Aorta (tissue), 5 donors: ENCODE measurements at places on chromosomes 2 and 18. TPM values are rescaled to one million over a fixed set of nuclear protein-coding genes. Genes with fewer than 3 reads are reported as not detected.

GRCh38 chr2:197256547-197257170 lies 53.9 kb downstream of the ANKRD44 start:
- no peak for DNase-seq

GRCh38 chr18:59431131-59431530 lies 72.1 kb upstream of the LMAN1 start:
- DNase-seq: no peak

GRCh38 chr2:159232456-159233170 lies 53.9 kb downstream of the WDSUB1 start:
- DNase-seq: no peak

DNA sequence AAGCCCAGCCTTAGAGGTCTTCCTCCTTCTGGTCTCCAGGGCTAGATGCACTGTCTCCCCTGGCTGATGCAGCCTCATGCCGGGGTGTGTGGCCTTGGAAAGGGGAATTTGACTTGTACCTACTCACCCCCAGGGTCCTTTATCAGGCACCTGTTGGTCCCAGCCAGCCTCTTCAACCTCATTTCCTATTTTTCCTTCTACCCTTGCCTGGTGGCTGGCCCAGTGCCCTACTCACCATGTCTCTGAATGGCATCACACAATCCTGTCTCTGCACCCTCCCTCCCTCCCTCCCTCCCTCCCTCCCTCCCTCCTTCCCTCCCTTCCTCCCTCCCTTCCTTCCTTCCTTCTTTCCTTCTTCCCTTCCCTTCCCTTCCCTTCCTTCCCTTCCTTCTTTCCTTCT lies 17.1 kb upstream of the ST3GAL5 start:
- DNase-seq: no peak

The AMER3 gene
- not detected for total RNA-seq

The REG3A gene
- total RNA-seq: 4.1 TPM

GRCh38 chr2:216606551-216607276 lies 26.5 kb upstream of the IGFBP2 start:
- no peak for DNase-seq

- no peak for DNase-seq
Measured at GRCh38 chr2:202109139-202109736, 36.2 kb downstream of the KIAA2012 start.

The EN1 gene
- total RNA-seq: not detected

The RMDN2 gene
- 5.3 TPM for total RNA-seq

The DRC1 gene
- total RNA-seq: 0.51 TPM

The ATP6V1B1 gene
- total RNA-seq: not detected

DNA sequence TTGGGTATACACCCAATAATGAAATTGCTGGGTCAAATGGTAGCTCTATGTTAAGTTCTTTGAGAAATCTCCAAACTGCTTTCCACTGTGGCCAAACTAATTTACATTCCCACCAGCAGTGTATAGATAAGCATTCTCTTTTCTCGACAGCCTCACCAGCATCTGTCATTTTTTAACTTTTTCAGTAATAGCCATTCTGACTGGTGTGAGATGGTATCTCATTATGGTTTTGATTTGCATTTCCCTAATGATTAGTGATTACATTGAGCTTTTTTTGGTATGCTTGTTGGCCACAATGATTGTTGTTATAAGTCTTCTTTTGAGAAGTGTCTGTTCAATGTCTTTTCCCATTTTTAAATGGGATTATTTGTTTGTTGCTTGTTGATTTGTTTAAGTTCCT lies 50.4 kb upstream of the EPAS1 start:
- DNase-seq: no peak
